ENCODE measurements at places on chromosomes 7 and 10. TPM values are rescaled to one million over a fixed set of nuclear protein-coding genes. Genes with fewer than 3 reads are reported as not detected.

Gene PILRA
- 17.4 TPM for total RNA-seq

Gene LOXL4
- total RNA-seq = 0.77 TPM

- no peak overlapping the region for H3K4me3 ChIP-seq
- no peaks in the 10 kb centered on the region for H3K4me1 ChIP-seq
- DNase-seq = no peak
- H3K27me3 ChIP-seq = peaks cover 15% of the 10 kb centered on the region
- H3K36me3 ChIP-seq = no peaks in the 10 kb centered on the region
These were observed 220.8 kb upstream of the PHYHIPL start for GRCh38 chr10:58955615-58956014.

- no peak overlapping the region for H3K4me3 ChIP-seq
- no peaks in the 10 kb centered on the region for H3K36me3 ChIP-seq
- no peaks in the 10 kb centered on the region for H3K4me1 ChIP-seq
- H3K27ac ChIP-seq = no peak overlapping the region
- DNase-seq = no peak
- no peaks in the 10 kb centered on the region for H3K27me3 ChIP-seq
These were observed 84.6 kb upstream of the CACUL1 start for GRCh38 chr10:118839348-118839747.

- no peaks in the 10 kb centered on the region for H3K4me1 ChIP-seq
- H3K4me3 ChIP-seq = no peak overlapping the region
- no peak overlapping the region for H3K27ac ChIP-seq
- DNase-seq = no peak
- H3K36me3 ChIP-seq = no peaks in the 10 kb centered on the region
These were observed 18.1 kb downstream of the ADRB1 start for GRCh38 chr10:114061789-114062188.

GRCh38 chr7:96327429-96327828 is 5.5 kb upstream of the SLC25A13 start:
- DNase-seq = no peak
- H3K27ac ChIP-seq = no peak overlapping the region
- peaks cover 6% of the 10 kb centered on the region for H3K4me1 ChIP-seq
- no peak overlapping the region for H3K4me3 ChIP-seq
- no peaks in the 10 kb centered on the region for H3K36me3 ChIP-seq
- H3K27me3 ChIP-seq = no peaks in the 10 kb centered on the region

Measured in endodermal cell (in vitro differentiated cells).